Left renal pelvis (tissue), 4 donors: ENCODE measurements at places on chromosomes 2 and 18.

DNA sequence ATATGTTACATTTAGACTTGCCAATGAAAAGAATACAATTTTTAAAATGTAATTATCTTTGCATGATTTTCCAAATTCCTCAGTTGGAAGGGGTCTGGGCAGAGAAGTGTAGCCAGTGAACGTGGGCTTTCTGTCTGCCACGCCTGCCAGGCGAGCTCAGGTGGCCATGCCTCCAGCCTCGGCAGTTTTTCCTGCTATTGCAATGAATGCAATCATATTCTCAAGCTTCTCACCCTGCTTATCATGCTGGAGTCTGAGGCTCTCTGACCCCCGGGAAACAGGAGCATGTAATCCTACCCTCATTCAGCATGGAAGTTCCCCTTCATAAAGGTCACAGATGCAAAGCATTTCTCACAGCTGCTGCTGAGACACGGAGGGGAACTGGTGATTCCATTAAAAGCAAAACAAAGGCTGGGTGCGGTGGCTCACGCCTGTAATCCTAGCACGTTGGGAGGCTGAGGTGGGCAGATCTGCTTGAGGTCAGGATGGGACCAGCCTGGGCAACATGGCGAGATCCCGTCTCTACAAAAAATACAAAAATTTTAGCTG, 154.8 kb downstream of the MBP start:
- no peak for DNase-seq

GRCh38 chr18:76530846-76531245, 35.8 kb upstream of the ZNF516 start:
- DNase-seq: no peak

DNA sequence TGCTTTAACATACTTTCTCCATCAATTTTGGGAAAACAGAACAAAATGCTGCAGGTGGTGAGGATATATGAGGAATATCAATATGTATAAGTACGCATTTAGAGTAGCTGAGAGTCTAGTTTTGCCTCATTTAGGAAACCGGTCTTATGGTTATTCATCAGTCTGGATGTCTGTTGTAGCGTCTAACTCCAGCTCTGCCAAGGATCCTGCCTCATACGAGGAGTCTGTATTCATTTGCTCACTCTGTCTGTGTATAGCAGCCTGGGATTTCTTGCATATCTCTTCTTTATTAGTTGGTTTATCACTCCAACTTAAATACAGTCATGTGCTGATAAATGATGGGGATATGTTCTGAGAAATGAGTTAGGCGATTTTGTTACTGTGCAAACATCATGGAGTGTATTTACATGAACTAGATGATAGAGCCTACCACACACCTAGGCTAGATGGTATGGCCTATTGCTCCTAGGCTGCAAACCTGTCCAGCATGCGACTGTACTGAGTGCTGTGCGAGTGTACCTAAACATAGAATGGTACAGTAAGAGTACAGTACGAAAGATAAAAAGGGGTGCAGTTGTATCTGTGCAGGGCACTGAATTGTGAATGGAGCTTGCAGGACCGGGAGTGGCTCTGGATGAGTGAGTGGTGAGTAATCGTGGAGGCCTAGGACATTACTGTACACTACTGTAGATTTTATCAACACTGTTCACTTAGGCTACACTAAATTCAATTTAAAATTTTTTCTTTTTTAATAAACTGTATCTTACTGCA, 148.1 kb downstream of the ZNF407 start:
- DNase-seq: no peak

DNA sequence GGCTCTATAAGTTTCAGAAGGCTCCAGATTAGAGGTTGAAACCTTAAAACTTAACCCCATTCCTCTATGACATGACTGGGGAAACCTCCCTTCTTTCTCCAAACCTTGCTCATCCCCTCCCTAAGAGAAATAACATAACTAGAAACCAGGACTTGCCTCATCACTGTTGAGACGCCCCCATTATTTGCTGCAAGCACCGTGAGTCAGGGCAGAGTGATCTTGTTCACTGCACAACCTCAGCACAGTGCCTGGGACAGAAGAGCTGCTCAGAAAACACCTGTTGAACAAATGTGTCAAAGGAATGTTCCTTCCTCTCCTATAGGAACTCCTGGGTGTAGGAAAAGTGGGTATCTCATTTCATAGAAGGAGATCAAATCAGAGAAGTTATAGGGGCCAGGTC, 132.7 kb upstream of the CTAGE1 start:
- no peak for DNase-seq

DNA sequence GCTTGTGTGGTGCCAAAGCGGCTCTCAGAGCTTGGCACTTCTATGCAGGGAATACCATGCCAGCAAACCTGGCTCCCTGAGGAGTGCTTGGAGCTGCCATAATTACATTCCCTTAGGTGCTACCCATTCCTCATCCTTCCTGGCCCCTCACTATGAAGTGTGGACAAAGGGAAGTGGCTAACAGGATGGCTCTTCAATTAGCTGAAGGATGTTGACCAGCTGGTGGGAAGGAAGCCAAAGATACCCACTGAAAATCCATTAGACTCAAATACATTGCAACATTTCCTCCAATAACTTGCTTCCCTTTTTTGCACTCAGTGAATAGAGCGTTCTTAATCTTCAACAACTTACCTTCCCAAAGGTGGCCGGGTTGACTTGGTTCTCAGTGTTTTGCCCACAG, 8.5 kb downstream of the RFX8 start:
- no peak for DNase-seq
